Activated naive CD4-positive, alpha-beta T cell (primary cell): ENCODE measurements at places on chromosomes 11 and 22.

DNA sequence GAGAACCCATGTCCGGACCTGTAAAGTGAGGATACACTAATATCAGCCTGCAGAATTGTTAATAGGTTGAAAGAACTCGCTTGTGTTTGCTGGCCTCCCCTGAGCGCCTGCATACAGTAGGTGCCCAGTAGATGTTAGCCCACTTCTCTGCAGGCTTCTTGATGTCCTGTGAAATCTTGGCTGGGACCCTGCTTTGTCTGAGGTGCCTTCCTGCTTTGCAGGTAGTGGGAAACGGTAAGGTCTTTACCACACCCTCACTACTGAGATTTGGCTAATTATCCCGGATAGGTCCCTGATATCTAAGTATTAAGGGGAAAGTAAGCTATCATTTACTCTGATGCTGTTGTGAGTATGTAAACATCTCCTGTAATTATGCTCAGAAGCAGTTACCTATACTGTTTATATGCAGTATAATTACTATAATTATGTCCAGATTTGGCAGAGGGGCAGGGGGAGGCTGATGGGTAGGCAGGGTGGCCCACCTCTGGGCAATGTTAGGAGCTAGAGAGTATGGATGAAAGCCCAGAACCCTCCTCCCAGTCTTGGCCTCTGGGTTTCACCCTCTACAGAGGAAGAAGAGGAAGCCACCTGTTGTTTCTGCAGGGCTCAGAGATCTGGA lies 1.2 kb upstream of the ARRB1 start:
- DNase-seq: no peak

- no peak for DNase-seq
Measured at GRCh38 chr11:2521081-2521732, 76.4 kb downstream of the KCNQ1 start.

DNA sequence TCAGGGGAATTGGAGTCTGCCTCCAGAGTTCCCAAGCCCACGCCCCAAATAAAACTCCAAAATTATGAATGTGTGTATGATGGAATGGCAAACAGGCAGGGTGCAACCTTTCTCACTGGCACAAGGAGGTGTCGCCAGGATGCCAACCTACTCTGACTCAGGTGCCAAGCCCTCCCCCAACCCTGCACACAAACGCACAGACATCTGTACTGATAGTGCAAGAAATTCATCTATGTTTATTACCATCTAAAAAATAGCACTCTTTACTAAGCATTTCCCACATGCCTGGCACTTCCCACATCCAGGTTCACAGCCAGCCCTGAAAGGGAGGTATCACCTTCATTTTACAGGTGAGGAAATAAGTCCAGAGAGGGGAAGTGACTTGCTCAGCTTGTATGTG lies 1.2 kb downstream of the PLA2G3 start:
- no peak for DNase-seq

GRCh38 chr11:100719809-100720221 lies 32.7 kb downstream of the ARHGAP42 start:
- no peak for DNase-seq

DNA sequence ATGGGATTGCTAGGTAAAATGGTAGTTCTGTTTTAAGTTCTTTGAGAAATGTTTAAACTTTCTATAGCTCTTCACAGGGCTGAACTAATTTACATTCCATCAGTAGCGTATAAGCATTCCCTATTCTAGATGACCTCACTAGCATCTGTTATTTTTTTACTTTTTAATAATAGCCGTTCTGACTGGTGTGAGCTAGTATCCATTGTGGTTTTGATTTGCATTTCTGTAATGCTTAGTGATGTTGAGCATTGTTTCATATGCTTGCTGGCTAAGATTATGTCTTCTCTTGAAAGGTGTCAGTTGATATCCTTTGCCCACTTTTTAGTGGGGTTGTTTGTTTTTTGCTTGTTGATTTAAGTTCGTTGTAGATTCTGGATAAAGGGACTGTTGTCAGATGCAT lies 35.9 kb downstream of the MMP27 start:
- DNase-seq: no peak

DNA sequence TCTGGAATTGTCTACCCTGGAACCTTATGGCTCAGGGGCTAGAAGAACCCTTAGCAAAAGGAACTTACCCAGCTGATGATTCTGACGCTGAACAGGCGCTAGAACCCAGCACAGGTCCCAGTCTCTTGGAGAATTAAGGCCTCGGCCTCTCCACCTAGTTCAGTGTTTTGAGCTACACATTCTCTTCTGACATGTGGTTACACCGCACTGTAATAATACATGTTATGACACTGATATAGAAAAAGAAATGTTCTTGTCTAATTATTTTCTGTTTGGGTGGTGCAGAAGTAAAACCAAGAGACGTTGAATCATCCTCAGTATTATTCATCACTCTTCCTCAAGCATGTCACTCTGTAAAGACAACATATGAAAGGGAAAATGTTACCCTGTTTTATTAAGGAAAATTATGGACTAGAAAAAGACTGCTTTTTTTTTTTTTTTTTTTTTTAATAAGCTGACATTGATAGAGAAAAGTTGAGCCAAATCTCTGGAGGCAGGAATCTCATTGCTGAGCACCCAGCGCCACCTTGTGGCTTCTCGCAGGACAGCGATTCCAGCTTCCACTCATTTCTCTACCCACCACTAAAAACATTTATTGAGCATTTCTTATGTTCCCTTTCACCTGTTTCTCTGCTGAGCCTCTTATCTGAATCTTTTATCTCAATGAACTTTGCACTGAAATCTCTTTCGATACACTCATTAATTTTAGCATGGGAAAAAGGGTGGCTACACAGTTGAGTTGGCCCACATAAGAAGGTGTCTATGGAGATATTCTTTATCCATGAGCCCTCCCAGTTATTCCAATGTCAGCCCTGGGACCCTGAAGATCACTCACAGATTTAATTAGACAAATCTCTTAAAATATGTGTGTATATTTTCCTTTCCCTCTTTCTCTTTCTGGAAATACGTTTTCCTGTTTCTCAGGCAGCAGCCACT lies 12.6 kb upstream of the APLNR start:
- no peak for DNase-seq

DNA sequence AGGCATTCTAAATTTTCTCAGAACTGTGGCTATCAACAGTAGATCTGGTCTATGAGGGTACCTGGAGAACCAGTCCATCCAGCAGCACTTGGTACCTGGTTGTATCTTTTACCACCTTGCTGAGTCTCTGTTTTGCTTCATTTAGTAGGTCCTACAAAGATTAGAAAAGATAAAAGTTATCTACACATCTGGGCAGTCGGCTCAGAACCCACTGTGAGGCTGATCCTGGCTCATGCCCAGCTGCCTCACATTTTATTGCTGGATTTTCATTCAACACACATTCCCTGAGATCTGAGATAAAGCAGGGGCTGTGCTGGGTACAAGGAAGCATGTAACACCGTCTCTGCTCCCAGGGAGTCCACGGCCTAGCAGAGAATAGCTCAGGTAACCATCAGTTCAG lies 27.5 kb downstream of the ATP6V1E1 start:
- DNase-seq: no peak

DNA sequence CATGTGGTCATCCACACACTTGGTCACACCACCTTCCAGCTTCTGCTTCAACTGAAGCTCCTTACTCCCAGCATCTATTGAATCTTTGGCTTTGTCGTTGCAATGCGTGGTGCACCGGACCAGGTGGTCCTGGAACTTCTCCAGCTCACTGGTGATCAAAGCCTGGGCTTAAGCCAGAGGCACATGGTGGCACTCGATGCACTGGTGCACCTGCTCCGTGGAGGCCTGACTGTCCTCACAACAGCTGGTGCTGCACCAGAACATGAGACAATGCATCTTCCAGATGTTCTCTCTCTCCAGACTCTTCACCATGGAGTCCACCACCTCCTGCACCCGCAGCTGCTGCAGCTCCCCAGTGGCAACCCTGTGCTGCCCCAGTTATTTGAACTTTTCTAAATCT lies 56.0 kb downstream of the CELSR1 start:
- DNase-seq: no peak

DNA sequence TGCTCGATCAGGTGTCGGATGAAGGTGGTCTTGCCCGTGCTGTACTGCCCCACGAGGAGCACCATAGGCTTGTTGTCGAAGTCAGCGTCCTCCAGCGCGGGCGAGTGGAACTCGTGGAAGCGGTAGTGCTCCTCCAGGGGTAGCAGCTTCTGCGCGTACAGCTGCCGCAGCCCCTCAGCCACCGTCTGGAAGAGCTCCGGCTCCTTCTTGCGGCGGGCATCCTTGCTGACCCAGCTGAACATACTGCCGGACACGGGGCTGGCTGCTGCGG lies 263 bp downstream of the EHD1 start:
- DNase-seq: no peak

DNA sequence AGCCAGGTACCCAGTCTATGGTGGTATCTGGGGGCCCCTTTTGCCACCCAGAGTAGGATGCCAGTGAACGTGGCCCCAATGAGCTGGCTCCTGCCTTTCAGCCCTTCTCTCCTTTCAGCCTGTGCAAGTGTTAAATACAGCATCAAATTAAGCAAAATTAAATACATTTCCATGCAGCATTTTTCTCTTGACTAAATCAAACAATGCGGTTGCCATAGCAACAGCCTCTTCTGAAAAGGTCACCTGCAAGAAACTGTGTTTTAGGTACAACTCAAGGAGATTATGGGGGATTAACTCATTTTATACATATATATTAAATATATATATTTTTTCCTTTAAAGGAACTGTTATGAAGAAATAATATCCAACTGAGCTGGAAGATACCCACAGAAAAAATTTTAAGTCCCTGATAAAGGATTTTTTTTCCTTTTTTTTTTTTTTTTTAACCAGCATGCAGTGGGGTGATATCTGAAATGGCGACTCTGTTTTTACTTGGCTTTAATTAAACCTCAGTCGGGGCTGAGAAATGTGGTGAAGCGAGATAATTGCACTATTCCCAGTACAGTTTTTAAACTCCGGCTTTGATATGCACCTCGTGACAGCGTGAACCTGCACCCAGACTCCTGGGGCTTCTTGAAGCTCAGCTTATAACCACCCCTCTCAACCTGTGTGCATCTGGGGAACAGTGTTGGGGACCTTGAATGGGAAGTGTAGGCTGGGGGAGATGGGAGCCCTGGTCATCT lies 115.3 kb downstream of the PKNOX2 start:
- no peak for DNase-seq

- DNase-seq: no peak
Measured at GRCh38 chr11:44178381-44178780, 82.9 kb downstream of the EXT2 start.

DNA sequence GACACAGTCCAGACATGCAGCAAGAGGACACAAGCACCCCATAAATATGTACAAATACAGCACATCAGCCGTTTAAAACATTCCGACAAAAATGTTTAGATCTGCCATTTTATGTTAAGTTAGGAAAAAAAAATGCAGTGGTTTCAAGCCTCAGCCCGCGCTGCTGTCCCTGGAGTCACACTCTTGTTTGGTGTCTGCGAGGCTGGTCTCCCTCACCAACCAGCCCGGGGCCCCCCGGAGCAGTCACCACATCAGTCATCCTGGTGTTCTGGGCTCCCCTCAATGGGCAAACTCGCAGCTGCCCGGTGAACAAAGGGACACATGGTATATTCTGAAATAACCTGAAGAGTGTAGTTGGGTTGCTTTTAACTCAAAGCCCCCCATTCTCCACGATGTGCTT lies 1022.2 kb downstream of the BRD1 start:
- DNase-seq: no peak
